ENCODE measurements at places on chromosomes 7 and 10.
A peak's percentile ranks its signal among the peaks of the same experiment; 100 is the strongest.

DNA sequence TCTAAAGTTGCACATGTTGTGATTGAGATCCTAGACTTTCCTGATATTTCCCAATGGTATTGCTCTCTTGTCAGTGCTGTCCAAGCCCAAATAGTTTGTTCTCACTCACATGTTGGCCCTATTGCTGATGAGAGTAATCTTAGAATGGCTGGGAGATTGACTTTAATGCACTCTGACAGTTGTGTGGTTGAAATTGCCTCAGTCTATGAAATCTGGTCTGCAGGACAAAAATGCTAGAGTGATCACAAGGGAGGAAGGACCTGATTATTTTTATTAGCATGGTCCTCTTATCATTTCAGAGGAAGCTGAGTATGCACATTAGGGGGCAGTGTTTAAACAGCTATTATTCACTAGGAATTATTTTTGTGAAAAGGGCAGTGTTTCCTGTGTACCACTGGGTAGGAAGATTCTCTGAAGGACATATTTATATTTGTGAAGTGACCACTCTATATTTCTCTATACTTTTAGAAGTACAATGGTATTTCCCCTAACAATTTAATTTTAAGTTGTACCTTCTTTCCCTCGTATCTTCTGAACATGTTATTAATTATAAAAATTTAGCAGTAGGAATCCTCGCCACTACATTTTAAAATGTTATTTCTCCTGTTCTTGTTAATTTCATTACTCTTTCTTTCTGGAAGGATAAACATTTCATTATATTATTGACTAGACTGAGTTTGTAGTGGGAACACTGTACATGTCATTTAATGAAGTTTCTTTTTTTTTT, 64.4 kb downstream of the SUGCT start:
- no peak for DNase-seq

DNA sequence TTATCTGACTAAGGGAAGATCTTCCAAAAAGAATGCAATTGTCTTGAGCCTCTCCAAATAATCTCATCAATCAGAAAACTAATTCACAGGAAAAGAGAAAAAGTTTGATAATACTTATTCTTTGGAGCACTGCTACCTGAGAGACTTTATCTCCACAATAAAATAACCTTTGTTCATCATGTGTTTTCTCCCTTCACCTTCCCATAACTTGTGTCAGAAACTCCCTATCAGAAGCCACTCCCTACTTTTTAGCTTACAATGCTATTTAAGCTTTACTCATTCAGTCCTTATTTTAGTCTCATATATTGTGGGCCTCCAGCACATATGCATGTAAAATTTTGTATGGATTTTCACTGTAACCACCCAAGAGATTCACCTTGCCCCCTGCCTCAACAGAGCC, 998 bp downstream of the CYP3A43 start:
- DNase-seq: no peak

- peak; percentile 49 for DNase-seq
Observed at GRCh38 chr10:132611986-132612385, 74.4 kb downstream of the INPP5A start.

- DNase-seq: no peak
Observed at GRCh38 chr7:6276911-6277408, 4.5 kb upstream of the CYTH3 start.

DNA sequence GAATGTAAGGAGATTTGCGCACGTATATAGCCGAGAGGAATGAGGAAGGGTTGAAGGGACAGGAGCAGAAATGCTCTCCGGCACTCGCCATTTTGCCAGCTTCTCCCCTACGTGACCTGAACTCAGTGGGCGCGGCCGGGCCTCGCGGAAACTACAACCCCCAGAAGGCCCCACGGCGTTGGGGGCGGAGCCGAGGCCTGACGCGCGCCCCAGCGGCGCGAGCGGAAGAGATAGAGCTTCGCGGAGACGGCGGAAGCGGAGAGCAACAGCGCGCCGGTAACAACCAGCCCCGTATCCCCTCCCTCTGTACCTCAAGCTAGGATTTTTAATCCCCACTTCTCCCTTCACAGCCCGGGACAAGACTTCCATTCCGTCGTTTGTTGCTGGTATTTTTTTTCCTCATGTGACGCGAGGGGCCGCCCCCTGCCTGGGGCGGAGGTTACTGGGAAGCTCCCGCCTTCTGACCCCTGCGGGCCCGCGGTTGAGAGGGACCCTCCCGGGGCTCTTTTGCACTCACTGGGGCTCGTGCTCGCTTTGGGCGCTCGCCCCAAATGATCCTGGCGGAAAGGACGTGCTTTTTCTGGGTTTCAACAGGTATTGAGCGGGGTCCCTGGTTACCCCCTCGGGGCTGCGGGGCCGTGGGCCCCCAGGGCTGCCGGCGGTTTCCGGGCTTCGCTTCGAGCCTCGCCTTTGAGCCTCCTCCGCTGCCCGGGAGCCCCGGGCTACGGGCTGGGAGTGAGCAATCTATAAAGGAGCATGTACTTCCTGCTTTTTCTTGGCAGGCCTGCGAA, at the start of gene R3HCC1L:
R3HCC1L (plus strand) TSS at position 227 of the 791 bp plus-strand sequence. CDS start 73,458 bp downstream, outside the sequence.
- DNase-seq: peak; percentile 97

- DNase-seq: no peak
Observed at GRCh38 chr10:127157089-127157488, 39.3 kb downstream of the INSYN2A start.

All from activated CD4-positive, alpha-beta memory T cell treated with anti-CD3 and anti-CD28 coated beads for 36 hours (primary cell).